ENCODE measurements at places on chromosomes 11 and 22.
A peak's percentile ranks its signal among the peaks of the same experiment; 100 is the strongest.

- no peaks in the 10 kb centered on the region for H3K27me3 ChIP-seq
- no peak for DNase-seq
- no peak overlapping the region for H3K4me3 ChIP-seq
- peaks cover 12% of the 10 kb centered on the region for H3K36me3 ChIP-seq
These were observed 14.2 kb downstream of the SMPD1 start for GRCh38 chr11:6404342-6405051.

DNA sequence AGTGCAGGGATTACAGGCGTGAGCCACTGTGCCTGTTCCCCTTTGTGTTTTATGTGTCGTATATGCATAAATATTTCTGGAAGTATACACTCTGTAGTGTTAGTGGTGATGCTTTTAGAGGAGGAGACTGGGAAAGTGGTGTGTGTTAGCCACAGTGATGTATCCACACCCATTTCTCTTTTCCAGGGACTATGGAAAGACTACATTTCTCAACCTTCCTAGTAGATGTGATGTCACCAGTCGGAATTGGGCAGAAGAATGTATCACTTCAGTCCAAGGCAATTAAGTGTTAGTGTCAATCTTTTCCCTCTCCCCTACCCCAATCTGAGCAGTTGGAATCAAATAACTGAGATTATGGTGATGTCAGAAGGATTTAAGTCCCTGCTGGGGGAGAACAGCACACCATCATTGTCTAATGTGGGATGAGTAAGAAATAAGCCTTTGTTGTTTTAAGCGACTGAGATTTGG is 5.8 kb upstream of the ATG16L2 start:
- no peak overlapping the region for H3K4me3 ChIP-seq
- no peaks in the 10 kb centered on the region for H3K27me3 ChIP-seq
- H3K4me1 ChIP-seq: peaks cover 23% of the 10 kb centered on the region
- no peak overlapping the region for H3K27ac ChIP-seq
- DNase-seq: no peak

- H3K4me3 ChIP-seq: no peak overlapping the region
- peaks cover 17% of the 10 kb centered on the region for H3K4me1 ChIP-seq
- H3K27me3 ChIP-seq: peaks cover 4% of the 10 kb centered on the region
- no peaks in the 10 kb centered on the region for H3K36me3 ChIP-seq
These were observed 21.1 kb upstream of the KLHL35 start for GRCh38 chr11:75453916-75454655.

DNA sequence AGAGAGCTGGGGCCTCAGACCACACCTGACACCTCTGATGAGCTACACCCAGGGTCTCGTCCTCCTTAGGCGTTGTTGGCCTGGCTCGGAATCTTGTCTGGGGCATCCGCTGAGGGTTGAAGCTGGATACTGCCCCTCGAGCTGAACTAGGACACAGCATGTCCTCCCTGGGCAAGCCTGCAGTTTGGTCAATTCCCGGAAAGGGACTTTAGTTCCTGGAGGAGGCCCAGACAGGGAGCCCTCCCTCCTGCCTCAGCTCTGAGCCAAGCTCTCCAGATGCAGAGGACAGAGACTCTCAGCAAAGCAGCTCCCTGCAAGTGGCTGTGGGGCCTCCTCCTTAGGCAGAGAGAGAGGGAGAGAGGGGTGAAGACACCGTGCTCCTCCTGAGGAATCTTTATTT is 4.9 kb downstream of the APOL3 start:
- H3K36me3 ChIP-seq: peaks cover 4% of the 10 kb centered on the region
- DNase-seq: no peak
- H3K27me3 ChIP-seq: no peaks in the 10 kb centered on the region
- no peak overlapping the region for H3K4me3 ChIP-seq

GRCh38 chr22:45204819-45205218 is 35.9 kb downstream of the KIAA0930 start:
- no peaks in the 10 kb centered on the region for H3K27me3 ChIP-seq
- no peak for DNase-seq
- no peak overlapping the region for H3K27ac ChIP-seq
- H3K4me3 ChIP-seq: no peak overlapping the region
- peaks cover 31% of the 10 kb centered on the region for H3K4me1 ChIP-seq

DNA sequence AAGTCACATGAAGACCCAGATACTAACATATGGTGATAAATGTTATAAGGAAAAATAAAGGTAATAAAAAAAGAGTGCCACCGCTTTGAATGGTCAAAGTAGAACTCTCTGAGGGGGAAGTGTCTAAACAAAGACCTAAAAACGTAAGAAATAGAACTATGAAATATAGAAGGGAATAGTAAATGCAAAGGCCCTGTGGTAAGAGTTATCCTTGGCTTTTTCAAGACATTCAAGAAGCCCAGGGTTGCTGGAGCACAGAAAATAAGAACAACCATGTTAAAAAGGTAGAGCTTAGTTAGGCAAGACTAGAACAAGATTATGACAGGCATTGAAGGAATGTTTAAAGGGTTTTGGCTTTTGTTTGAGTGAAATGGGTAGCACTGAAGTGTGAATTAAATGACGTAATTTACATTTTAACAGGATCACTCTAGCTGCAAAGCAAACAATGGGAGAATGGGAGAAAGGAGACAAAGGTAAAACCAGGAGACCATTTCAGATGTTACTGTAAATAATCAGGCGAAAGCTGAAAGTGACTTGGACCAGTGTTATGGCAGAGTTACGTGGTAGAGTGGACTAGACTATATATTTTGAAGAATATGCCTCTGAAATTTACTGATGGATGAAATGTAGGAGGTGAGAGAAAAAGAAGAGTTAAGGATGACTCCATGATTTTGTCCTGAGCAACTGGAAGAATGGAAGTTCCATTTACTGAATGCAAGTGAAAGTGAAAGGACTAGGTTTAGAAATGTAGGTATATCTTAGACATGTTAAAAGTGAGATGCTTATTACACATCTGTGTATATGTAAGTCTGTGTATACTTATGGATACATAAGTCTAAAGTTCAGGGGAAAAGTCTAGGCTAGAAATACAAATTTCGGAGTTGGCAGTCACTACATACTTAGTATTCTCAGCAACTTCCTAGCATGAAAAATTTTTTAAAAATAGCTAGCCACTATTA is 28.5 kb downstream of the BTBD10 start:
- peaks cover 4% of the 10 kb centered on the region for H3K36me3 ChIP-seq
- DNase-seq: no peak
- no peaks in the 10 kb centered on the region for H3K27me3 ChIP-seq
- H3K4me3 ChIP-seq: no peak overlapping the region

GRCh38 chr11:120908461-120909181 is 115.3 kb upstream of the TBCEL start:
- H3K4me3 ChIP-seq: no peak overlapping the region
- peaks cover 35% of the 10 kb centered on the region for H3K4me1 ChIP-seq
- peak overlapping the region; percentile 69 for H3K27ac ChIP-seq

GRCh38 chr11:122563761-122564160 is 91.8 kb upstream of the UBASH3B start:
- H3K27me3 ChIP-seq: peaks cover 7% of the 10 kb centered on the region
- H3K36me3 ChIP-seq: no peaks in the 10 kb centered on the region
- no peaks in the 10 kb centered on the region for H3K4me1 ChIP-seq

- no peak overlapping the region for H3K27ac ChIP-seq
- no peak overlapping the region for H3K4me3 ChIP-seq
- peaks cover 15% of the 10 kb centered on the region for H3K27me3 ChIP-seq
- no peak for DNase-seq
These were observed 16.3 kb downstream of the IL2RB start for GRCh38 chr22:37133304-37134018.

- no peak overlapping the region for H3K4me3 ChIP-seq
- peaks cover 19% of the 10 kb centered on the region for H3K4me1 ChIP-seq
- H3K27ac ChIP-seq: no peak overlapping the region
- H3K36me3 ChIP-seq: no peaks in the 10 kb centered on the region
- no peak for DNase-seq
- H3K27me3 ChIP-seq: peaks cover 76% of the 10 kb centered on the region
These were observed 491.1 kb downstream of the OPCML start for GRCh38 chr11:133041181-133041580.

GRCh38 chr22:29882716-29883044 is 294 bp upstream of the MTMR3 start:
- no peaks in the 10 kb centered on the region for H3K27me3 ChIP-seq
- no peak overlapping the region for H3K4me3 ChIP-seq
- no peaks in the 10 kb centered on the region for H3K36me3 ChIP-seq

- H3K36me3 ChIP-seq: peaks cover 21% of the 10 kb centered on the region
- no peak for DNase-seq
- peak overlapping the region; percentile 28 for H3K4me3 ChIP-seq
These were observed 6.3 kb downstream of the IGF2 start for GRCh38 chr11:2132874-2133240.

GRCh38 chr22:38177926-38178604 is 3.6 kb downstream of the PLA2G6 start:
- H3K36me3 ChIP-seq: peaks cover 3% of the 10 kb centered on the region
- no peak for DNase-seq
- peak overlapping the region; percentile 100 for H3K27ac ChIP-seq
- H3K4me1 ChIP-seq: peaks cover 34% of the 10 kb centered on the region

GRCh38 chr22:33335611-33336279 is 277.6 kb upstream of the SYN3 start:
- H3K27me3 ChIP-seq: no peaks in the 10 kb centered on the region
- no peak for DNase-seq
- H3K4me3 ChIP-seq: peak overlapping the region; percentile 5
- peaks cover 26% of the 10 kb centered on the region for H3K4me1 ChIP-seq
- H3K27ac ChIP-seq: peak overlapping the region; percentile 58

- no peaks in the 10 kb centered on the region for H3K27me3 ChIP-seq
- DNase-seq: no peak
- no peak overlapping the region for H3K27ac ChIP-seq
- peaks cover 14% of the 10 kb centered on the region for H3K36me3 ChIP-seq
These were observed 54.3 kb downstream of the TSPAN18 start for GRCh38 chr11:44780940-44781631.

DNA sequence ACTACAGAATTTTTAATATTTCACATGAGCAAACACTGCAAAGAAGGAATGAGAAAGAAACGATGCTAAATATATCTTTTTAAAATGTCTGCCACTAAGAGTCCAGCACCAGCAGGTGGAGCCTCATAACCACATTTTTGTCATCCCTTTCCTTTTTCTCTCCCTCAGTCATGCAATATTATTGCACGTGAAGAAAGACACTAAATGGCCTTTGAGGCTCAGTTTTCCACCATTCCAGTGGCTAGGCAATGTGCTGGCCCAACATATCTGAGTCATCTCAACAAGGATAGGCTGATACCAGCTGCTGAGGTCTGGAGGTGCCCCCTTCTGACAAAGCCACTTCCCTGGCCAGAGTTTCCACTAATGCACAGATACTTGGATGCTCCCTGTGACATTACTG is 1.8 kb downstream of the ALKBH8 start:
- no peak for DNase-seq
- no peaks in the 10 kb centered on the region for H3K27me3 ChIP-seq
- peak overlapping the region; percentile 54 for H3K27ac ChIP-seq
- H3K4me1 ChIP-seq: peaks cover 33% of the 10 kb centered on the region

GRCh38 chr11:102924851-102925380 is 30.6 kb downstream of the MMP13 start:
- no peaks in the 10 kb centered on the region for H3K36me3 ChIP-seq
- H3K4me3 ChIP-seq: no peak overlapping the region
- no peak for DNase-seq

- no peaks in the 10 kb centered on the region for H3K36me3 ChIP-seq
- no peaks in the 10 kb centered on the region for H3K27me3 ChIP-seq
- DNase-seq: no peak
- no peak overlapping the region for H3K27ac ChIP-seq
These were observed 79.5 kb upstream of the ZBED5 start for GRCh38 chr11:10937385-10937771.

DNA sequence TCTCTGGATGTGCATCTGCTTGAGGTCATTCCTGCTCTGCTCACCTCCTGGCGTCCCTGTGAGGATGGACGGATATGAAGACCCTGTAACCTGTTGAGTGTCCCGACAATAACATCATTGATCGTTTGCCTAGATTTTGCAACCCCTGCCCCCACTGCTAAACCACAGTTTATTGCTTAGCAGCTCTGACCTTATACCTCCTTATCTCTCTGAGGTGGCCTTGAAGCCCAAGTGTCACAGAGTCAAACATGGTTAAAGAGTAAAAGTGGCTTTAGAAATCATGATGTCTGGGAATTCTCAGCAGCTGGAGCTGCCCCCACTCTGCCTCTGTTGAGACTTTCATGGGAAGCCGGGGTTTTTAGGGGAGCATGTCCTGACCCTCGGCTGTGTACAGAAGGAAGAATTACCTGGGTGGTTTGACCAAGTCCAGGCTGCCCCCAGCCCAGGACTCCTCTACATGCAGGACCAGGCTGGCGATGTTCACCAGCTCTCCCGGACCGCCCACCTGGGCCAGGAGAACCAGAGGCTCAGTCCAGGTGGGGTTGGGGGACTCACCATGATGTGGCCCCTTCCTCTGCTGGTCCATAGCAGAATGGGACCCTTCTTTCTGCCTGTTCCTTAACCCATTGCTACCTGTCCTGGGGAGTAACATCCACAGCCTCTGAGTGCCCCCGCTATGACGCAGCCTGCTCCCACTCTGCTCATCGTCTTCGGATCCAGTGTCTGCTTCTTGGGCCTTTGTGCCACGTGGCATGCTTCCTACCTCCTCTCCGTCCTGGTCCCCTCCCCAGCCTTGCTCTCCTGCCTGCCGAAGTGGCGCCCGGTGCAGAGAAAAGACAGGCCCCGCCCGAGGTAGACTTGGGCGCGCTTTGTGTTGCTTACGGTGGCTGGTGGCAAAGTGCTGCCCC is 33.4 kb upstream of the FTH1 start:
- peaks cover 8% of the 10 kb centered on the region for H3K36me3 ChIP-seq
- no peaks in the 10 kb centered on the region for H3K27me3 ChIP-seq
- H3K4me3 ChIP-seq: no peak overlapping the region

DNA sequence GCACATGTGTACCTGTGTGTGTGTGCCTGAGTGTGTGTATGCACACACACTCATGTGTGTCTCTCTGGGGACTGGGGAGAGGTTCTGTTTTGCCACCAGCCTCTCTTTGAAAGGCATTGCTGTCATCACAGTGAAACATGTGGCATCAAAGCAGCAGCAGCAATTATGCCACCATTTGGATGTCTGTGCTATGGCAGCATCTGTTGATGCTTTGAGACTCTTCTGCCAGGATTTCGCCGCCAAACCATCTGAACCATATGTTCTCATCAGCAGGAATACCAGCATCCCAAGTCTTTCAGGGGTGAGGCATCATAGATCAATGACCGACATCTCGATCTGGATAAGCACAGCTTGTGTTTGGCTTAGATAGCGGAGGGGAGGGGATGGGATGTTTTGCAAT is 168.6 kb downstream of the FAT3 start:
- peaks cover 26% of the 10 kb centered on the region for H3K4me1 ChIP-seq
- H3K4me3 ChIP-seq: no peak overlapping the region
- H3K27ac ChIP-seq: no peak overlapping the region

- H3K4me1 ChIP-seq: peaks cover 22% of the 10 kb centered on the region
- peaks cover 30% of the 10 kb centered on the region for H3K27me3 ChIP-seq
- DNase-seq: no peak
- H3K4me3 ChIP-seq: no peak overlapping the region
These were observed 33.8 kb upstream of the SCUBE1 start for GRCh38 chr22:43376765-43377547.

- DNase-seq: no peak
- H3K4me1 ChIP-seq: peaks cover 8% of the 10 kb centered on the region
- no peak overlapping the region for H3K4me3 ChIP-seq
- peaks cover 57% of the 10 kb centered on the region for H3K36me3 ChIP-seq
These were observed 29.2 kb downstream of the NADSYN1 start for GRCh38 chr11:71482216-71482615.

Data from type B pancreatic cell (in vitro differentiated cells).